Aorta (tissue), 5 donors: ENCODE measurements at places on chromosomes 2 and 18.

GRCh38 chr2:3483986-3484960, 35.1 kb downstream of the ADI1 start:
- peak; percentile 65 for DNase-seq

DNA sequence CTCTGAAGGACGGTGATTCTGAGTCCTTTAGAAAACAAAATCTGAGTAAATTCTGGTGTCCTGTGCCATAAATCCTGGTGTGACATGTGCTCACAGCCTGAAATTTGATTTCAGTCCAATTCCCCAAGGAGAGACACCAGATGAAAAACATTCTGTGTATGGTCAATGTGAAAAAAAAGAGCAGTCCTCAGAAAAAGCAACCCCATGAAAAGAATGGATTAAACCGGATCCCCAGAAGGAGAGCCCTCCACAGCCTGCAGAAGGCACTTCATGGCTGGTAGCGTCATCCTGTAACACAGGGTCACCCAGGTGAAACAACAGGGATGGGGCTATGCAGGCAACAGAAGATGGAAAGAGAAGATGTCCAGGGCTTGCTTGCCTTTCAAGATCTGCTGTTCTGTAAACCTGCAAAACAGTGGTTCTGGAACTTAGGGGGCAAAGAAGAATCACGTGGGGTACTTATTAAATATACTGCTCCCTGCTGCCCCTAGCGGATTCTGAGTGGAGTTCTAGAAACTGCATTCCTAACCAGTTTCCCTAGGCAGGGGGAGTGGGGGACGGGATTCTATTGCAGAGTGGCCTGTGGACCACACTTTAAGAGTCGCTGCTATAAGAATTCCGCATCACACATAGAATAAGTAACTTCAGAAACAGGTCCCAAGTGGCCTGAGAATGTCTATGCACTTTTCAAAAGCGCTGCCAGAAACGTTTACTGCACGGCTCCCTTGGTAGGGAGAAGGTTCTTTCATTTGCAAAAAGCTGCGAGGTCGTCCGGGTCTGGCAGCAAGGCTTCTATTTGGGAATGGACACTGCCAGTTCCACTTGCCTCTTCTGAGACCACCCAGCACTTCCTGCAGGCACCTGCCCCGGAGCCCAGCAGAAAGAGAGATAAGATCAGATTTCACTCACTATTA, 118.9 kb upstream of the ARL5A start:
- peak; percentile 53 for DNase-seq

DNA sequence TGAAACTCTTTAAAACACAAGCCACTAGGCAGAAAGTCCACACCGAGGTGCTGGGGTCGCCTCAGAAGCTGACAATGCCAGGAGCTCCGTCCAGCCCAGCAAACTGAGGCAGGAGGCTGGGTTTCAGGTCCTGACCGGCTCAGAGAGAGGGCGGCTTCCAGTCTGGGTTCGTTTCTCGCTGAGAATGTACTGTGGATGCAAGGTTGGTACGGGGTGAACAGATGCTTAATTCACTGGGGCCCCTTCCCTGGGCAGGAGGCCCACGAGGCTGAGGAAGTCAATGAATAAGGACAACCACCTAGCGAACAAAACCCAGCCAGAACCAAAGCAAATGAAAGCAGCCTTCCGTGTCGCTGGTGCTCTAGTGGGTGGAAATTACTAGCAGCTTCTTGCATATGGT, 142.0 kb downstream of the RTP5 start:
- peak; percentile 32 for DNase-seq

DNA sequence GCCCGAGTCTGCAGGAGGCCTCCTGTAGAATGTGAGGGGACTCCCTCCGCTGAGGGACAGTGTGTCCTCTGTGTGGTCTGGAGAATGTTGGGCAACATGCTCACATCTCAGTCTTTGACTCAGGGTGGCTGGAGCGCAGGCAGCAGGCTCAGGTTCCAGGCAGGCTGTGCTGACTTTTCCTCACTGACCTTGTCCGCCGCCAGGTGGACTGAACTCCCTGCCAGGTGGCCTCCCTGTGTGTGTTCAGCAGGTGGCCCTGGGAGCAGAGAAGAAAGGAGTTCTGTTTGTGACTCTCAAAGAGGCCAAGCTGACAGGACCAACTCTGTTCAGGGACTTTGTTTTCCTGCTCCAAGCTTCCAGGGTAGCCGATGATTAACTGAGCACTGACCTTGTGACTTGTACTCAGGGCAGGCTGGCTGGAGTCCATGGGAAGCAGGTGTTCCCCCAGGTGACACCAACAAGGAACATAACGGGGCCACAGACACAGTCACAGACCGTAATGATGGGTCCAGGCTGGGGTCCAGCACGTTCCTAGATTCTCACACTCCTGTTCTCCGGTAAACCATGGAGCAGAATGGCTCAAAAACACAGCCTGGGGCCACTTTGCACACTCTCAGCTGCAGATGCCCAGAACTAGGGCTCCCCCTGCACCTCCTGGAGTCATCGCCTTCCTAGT, 439.8 kb downstream of the RNF144A start:
- no peak for DNase-seq

DNA sequence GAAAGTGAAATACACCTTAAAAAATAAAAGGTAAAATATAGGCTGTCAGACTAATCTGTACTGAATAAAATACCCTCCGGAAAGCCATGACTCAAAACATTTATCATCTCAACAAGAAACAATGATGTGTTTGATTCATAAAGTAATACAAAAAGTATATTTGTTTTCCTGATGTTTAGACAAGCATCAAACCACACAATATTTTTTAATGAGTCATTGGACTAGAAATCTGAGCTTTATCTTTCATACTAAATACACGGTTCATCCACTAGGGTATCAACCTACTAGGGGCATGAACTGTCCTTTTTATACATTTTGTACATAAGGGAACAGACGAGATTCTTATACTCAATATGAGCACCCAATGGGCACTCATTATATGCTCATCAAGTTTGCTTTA, 31.3 kb downstream of the CD226 start:
- DNase-seq, result no peak

DNA sequence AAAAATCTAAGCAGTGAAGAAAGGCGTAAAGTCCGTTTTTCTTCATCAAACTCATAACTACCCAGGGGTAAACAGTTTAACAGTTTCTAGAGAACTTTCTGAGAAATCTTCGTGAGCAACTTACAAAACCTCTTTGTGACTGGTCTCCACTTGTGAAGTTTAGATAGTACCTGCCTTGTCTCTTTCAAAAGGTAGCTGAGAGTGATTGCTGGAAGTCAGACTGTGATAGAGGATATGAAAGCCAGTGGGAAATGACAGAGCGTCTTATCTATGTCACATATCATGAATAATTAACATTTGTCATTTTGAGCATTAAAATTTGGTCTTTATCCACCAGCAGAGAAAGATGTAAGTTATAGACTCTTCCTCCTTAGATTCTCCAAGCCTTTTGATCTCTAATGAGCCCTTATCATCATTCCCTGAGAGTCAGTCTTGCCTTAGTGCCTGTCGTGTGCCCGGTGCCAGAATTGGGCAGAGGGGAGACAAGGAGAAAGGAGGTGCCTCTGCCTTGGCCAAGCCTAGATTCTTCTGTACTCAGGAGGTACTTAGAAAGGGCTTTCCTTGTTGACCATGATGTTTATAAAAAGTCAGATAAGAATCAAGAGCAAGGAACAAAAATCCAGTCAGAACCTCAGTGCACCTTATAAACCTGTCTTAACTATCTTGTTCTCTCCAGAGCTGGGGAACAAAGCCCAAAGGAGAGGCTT, 205.1 kb upstream of the EPAS1 start:
- no peak for DNase-seq

DNA sequence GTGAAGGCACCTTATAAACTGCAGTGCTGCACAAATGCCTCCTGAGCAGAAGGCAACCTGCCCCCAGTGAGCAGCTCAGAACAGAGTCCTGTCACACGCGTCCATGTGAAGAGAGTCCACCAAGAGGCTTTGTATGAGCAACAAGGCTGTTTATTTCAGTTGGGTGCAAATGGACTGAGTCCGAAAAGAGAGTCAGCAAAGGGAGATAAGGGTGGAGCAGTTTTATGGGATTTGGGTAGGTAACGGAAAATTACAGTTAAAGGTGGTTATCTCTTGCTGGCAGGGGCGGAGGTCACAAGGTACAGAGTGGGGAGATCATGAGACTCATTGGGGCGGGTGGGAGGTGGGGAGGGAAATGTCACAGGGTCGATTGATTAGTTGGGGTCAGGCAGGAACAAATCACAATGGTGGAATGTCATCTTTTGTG, 53.4 kb upstream of the RALBP1 start:
- no peak for DNase-seq

GRCh38 chr2:27638709-27639108, 9.9 kb downstream of the GPN1 start:
- DNase-seq, result no peak

DNA sequence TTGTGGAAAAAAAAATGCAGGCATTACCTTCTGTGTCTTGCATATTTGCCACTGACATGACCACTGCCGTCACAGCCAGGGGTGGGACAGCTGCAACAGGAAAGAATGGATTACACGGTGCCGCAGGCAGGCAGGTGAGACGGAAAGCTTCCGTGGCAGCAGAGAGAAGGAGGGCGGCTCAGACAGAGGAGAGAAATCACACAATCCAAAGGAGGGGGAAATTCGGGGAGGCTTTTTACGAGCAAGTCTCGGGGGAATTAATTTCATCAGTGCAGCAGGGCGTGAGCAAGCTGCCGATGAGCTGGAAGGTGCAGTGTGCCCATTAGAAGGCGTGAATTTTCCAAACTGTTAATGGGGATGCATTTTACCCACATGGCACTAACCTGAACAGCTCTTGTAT, 234.8 kb upstream of the PXDN start:
- DNase-seq, result no peak

DNA sequence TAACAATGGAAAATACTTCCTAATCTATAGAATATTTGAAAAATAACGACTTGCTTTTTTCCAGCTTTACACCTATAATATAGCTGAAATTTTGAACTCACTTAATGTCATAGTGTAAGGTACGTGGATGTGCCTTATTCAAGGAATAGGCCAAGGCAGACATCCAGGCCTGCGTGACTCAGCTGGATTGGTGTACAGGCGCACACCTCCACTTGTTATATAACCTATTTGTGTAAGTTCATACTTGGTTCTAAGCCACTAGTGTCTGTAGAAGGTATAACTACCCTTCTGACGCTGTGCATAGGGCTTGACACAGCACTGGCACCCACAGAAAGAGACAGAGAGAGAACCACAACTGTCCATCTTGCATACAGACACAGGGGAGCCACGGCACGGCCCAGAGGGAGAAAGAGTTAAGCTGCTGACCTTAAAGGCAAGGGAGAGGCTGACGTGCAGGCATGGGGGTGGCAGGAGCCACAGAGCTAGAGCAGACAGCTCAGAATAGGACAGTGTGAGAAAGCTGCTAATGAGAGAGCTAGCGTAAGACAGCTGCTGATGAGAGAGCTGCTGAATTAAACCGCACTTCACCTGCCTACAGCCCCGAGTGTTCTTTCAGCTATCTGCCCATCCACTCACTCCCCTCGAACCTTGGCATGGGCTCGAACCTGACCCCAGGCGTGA, 16.1 kb downstream of the CCDC178 start:
- no peak for DNase-seq

- no peak for DNase-seq
Observed at GRCh38 chr2:16438613-16439321, 226.9 kb downstream of the CYRIA start.

DNA sequence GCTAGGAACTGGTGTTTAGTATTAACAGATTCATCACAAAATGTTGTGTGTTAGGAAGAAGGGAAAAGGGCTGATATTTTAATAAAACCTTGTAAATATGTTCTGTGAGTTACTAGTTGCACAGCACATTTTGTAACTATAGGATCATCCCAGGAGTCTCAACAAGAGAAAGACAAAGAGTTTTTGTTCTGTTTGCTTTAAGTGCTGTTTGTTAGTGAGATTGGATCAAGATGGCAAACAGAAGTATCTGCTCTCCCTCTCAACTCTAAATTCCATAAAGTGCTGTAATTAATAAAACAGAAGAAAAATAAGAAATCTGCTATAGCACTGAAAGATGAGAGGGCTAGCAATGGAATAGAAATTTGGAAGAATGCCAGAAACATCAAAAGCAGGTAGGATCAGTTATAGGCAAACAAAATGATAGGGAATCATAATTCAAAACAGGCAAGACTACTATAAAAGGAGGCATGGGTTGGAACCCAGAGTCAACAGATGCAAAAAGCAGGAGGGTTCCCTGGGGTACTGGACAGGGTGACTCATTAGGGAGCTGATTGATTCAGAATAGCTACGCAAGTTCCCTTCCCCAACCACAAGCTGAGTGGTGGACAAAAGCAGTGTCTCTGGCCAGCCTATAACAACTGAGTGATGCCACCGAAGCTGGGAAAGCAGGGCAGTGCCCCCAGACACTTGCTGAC, 75.8 kb downstream of the DYNC1I2 start:
- DNase-seq, result no peak

GRCh38 chr2:17630089-17630488, 89.6 kb downstream of the VSNL1 start:
- DNase-seq, result no peak

DNA sequence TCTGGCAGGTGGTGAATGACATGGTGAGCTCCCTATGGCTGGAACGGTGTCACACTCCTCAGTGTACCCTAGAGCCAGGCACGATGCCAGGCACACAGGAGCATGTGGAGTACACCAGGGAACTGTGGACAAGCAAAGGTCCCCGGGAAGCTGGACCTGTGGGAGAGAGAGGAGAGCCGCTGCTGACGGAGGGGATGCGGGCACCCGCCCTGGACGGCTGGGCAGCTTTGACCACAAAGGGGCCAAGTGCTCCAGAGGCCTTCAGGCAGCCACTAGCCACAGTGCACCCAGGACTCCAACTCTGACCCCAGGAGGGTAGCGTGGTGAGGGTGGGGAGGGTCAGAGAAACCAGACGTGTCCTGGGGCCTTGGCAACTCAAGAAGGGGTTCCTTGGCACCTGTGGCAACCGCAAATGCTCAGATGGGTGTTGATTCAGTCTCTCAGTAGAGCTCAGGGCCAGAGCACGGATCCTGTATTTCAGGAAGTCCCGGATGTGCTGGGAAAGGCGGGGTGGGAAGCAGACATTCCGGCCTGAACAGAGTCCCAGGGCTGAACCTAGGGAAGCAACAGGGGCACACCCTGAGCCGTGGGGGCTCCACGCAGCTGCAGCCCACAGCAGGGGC, 2.3 kb upstream of the MAB21L4 start:
- DNase-seq, result no peak

- DNase-seq, result no peak
Observed at GRCh38 chr2:141467331-141467730, 663.5 kb downstream of the LRP1B start.

GRCh38 chr18:12283666-12284065, 24.4 kb upstream of the TUBB6 start:
- no peak for DNase-seq

- no peak for DNase-seq
Observed at GRCh38 chr18:11946756-11947155, 34.6 kb upstream of the IMPA2 start.

- no peak for DNase-seq
Observed at GRCh38 chr2:15800495-15801329, 139.6 kb upstream of the MYCN start.

- peak; percentile 78 for DNase-seq
Observed at GRCh38 chr2:25981596-25982272, 563 bp downstream of the KIF3C start.

DNA sequence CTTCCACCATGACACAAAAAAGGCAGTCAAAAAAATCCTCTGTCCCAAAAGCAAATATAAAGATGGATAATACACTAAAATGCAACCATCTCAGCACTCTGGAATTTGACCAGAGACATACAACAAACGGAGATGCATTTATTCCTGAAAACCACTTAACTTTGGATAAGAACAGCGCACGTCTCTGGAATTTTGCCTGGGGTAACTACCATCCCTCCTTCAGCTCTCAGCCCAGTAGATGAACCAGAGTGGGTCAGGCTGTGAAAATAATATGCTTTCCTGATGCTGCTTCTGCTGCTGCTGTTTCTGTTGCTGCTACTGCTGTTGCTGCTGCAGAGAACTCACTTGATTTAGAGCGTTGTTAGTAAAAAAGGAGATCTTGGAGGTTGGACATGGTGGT, 133.8 kb upstream of the ACVR2A start:
- DNase-seq, result no peak
